ENCODE measurements at places on chromosomes 1 and 21.

DNA sequence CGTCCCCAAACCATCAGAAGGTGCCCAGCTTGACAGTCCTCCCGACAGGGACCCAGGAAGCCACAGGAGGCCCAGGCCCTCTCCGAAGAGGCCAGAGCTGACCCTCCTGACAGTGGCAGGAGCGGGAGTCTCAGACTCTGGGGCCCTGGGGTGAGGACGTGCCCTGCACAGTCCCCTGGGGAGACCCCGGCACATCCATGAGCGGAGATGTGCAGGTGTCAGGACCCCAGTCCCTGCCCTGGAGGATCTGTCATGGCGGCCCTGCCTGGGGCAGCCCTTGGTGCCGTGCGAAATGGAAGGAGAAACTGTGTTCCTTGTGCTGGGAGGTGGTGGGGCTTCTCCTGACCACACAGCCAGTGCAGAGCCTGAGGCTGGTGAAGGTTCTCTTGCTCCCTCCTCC is 55.8 kb downstream of the OBSCN start:
- no peak for DNase-seq

GRCh38 chr1:183241471-183241870 is 55.4 kb downstream of the LAMC2 start:
- no peak for DNase-seq

GRCh38 chr1:201749059-201749690 is 79.8 kb upstream of the IPO9 start:
- no peak for DNase-seq

DNA sequence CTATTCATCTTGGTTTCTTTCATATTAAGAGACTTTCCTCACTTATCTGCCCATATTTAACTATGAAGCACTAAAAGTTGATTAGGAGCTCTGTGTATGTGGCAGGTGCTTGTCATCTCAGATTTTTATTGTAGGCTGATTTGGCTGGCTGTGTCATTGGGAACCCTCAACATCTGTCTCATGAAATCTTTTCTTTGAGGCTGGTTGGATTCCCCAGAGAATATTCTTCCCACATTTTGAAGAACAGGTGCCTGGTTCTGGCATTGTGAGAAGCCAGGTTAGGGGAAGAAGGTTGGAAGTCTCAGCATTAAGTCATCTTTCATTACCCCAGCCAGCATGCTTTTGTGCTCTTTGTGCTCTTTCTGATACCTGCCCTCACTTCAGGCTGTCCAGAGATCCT is 37.1 kb downstream of the EEIG2 start:
- DNase-seq, result no peak

DNA sequence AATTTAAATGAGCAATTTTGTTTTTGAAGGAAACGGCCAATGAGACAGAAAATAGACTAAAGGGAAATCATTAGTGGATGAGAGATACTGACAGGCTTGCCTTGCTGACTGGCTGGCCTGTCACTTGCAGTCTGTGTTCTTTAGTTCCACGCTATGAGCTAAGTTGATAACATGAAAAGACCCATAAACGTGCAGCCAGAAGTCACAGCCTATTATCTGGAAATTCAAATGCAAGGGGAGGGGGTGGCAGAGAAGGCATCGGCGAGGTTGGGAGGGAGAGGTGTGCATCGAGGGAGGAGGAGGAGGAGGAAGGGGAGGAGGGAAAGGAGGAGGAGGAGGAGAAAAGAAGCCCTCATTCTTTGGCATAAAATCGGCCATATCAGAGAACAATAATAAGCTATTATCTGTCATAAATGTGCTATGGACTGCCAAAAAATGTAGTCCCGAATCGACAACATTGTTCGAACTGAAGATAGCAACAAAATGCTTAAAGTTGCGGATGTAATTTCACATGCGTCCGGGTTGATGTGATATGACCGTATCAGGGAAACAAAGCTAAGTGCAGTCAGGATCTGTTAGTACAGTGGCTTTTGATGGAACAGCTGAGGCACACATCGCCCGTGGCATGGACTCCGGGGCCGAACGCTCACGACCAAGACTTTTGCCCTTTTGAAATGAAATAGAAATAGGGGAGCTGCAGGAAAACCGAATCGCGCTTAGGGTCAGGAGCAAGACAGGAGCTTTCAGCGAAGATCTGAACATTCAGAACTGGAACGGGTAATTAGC is 11.6 kb upstream of the BARHL2 start:
- DNase-seq, result no peak

GRCh38 chr21:28543975-28544374 is 448.7 kb downstream of the LTN1 start:
- no peak for DNase-seq

GRCh38 chr1:67687649-67688048 is 2.6 kb downstream of the GADD45A start:
- no peak for DNase-seq

- DNase-seq, result no peak
Measured at GRCh38 chr21:46329796-46330195, 5.8 kb downstream of the PCNT start.

DNA sequence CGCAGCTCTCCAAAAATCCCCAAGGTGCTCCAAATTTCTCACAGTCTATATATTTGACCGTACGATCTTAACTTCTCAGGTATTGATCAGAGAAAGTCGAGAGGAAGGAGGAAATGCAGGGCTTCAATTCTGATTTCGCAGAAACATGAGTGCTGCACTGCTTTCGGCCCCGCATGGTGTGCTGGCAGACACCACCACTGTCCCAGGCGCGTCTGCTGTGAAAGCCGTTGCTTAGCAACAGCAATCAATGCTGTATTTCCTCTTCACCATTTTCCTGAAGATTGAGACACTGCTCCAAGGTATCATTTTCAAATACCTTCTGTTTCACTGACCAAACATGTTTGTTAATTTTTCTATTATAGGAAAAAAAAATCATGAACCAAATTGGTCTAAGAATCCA is 296.3 kb downstream of the SMYD3 start:
- peak; percentile 87 for DNase-seq

GRCh38 chr1:100391675-100392074 is 39.4 kb downstream of the CDC14A start:
- DNase-seq, result no peak

- DNase-seq, result no peak
Measured at GRCh38 chr1:30650038-30650967, 73.1 kb downstream of the MATN1 start.

All from posterior cingulate gyrus (tissue), 11 donors.